ENCODE measurements at places on chromosomes 11 and 22.

GRCh38 chr11:14082338-14082737 is 119.8 kb downstream of the SPON1 start:
- no peak for DNase-seq

GRCh38 chr11:32817181-32817851 is 12.4 kb upstream of the PRRG4 start:
- no peak for DNase-seq

- DNase-seq = no peak
Measured at GRCh38 chr11:93330446-93330984, at the start of gene DEUP1. DEUP1 (plus strand) TSS chr11:93330742; CDS start chr11:93332260, 1,518 bp downstream.

DNA sequence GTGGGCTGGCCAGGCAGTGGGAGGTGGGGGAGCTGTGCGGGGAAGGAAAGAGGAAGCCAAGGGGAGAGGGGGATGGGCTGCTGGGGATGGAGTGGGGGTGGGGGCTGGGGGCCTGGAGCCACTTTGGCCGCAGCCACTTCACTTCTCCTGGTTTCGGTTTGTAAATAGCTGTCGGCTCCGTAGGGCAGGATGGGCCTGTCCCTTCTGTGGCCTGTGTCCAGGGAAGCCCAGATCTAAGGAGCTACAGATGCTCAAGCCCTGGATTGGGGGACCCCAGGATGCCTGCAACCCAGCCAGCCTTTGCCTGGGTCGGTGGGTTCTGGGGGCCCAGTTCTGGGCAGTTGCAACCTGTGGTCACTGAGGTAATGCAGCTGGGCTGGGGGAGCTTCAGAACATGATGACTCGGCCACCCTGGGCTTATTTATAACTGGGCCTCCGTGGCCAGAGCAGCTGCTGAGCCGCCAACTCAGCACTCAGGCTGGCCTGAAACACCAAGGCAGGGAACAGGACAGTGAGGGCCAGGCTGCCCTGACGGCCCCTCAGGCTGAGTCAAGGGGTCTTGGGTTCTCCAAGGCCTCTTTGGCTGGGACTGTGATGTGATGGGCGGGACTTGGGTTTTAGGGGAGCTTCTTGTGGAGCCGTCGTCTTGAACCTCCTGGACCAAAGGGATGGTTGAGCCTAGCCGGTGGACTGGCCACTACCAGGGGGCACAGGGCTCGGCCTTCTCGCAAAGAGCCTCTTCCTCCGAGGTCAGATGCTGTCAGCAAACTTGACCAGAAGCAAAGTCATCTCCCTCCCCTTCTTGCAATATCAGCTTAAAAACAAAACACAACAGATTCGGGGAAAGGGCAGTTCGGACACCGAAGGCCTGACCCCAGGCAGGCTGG is 15.0 kb upstream of the SLC39A13 start:
- no peak for DNase-seq

- DNase-seq = no peak
Measured at GRCh38 chr11:71986131-71986530, 12.6 kb upstream of the IL18BP start.

DNA sequence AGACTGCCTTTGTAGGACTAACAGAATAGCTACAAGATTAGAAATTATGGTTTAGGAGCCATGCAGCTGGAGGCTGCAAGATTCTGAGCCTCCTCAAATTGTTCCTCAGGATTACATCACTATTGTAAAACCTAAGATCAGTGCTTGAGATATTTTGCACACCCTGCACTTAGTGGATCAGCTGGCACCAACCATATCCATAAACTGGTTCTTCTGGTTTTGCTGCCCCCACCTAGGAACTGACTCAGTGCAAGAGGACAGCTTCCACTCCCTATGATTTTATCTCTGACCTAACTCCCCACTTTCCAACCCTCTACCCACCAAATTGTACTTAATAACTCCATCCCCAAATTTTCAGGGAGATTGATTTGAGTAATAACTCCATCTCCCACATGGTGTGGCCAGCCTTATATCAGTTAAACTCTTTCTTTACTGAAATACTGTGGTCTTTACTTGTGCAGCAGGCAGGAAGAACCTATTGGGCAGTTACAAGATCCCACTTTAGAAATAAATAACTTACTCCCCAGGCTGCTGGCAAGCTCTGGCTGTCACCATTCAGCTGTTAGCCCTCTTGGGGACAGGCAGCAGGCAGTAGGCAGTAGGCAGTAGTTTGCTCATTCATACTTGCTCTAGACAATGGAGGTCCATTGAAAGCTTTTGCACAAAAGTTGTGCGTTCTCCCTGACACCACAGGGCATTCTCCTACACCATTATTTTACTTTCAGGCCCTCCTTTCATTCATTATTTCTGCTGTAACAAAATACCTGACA is 119.0 kb downstream of the SLC17A6 start:
- DNase-seq = no peak

DNA sequence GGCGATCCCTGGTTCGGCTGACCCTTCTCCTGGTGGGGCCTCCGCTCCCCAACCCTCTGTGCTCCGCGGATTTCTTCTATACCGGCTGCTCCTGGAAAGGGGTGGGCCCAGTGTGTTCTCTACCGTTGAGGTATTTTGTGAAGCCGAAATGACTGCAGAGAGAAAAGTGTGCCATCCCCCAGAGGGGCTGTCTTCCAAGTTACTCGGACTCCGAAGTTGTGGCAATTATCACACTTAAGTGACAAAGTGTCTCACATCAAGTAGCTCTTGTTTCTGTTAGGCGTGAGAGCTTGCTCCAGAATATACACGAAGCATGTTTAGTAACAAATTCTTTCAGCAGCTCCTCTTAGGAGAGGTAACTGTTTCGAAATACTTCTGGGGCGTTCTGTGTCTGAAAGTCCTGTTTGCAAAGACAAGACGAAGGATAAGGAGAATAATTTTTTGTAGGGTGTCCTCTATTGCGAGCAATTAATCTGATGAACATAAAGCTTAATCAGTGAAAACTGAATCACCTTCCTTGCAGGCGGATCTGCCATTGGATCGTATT is 434 bp downstream of the XPNPEP3 start:
- DNase-seq = no peak

DNA sequence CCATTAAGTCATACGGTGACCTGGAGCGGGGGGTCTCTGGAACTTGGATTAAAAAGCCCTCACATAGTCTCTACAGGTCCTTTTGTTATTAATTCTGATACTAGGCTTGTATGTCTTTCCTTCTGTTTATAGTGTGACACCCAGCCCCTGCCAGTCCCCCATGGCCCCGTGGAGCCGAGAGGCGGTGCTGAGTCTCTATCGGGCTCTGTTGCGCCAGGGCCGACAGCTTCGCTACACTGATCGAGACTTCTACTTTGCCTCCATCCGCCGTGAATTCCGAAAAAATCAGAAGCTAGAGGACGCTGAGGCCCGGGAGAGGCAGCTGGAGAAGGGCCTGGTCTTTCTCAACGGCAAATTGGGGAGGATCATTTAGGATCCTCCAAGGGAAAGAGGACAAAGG is 2.0 kb downstream of the MIEF1 start:
- no peak for DNase-seq

- no peak for DNase-seq
Measured at GRCh38 chr11:43223026-43223425, 88.8 kb upstream of the API5 start.

- no peak for DNase-seq
Measured at GRCh38 chr22:37059876-37060449, 8.4 kb downstream of the KCTD17 start.

GRCh38 chr11:118892514-118892913 is 8.8 kb downstream of the CXCR5 start:
- no peak for DNase-seq

DNA sequence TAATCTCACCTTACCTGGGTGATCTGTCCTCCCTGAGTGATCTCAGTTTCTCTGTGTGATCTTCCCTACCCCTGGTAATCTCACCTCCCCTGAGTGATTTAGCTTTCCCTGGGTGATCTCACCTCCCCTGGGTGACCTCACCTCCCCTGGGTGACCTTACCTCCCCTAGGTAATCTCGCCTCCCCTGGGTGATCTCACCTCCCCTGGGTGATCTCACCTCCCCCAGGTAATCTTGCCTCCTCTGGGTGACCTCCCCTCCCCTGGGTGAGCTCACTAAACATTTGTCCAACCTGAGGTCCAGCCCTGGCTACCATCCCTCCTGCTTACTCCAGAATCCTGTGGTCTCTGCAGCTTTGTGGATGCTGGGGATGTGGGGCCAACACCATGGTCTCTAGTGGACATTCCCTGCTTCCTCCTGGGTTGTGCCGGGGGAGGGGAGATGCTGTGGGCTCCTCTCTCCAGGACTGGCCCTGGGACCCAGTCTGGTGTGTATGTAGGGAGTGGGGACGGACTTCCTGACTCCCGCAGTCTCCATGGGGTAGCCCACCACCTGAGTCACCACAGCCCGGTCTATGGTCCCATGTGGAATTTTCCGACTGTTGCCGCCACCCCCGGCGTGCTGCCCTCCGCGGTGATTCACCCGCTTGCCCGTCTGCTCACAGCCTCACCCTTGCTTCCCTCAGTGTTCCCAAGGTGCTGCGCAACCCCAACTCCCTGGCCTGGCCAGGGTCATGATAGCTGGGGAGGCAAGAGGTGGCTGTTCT is 9.9 kb downstream of the LSP1 start:
- no peak for DNase-seq

- DNase-seq = no peak
Measured at GRCh38 chr11:62104816-62105653, 18.8 kb upstream of the INCENP start.

DNA sequence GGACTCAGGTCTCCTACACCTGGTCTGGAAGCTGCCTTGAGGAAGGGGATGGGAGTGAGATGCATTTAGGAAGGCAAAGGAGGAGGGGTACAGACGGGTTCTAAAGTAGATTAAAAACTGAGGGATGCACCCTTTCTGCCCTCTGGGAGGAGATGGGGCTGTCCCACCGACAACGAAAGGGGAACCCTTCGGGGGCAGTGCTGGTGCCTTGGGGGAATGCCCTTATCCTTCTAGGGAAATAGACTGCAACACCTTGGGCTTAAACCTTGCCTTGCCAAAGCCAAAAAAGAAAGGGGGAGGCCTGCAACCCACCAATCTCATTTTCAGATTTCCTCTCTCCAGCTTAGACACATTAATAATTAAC is 89.8 kb downstream of the PLEKHA7 start:
- no peak for DNase-seq

DNA sequence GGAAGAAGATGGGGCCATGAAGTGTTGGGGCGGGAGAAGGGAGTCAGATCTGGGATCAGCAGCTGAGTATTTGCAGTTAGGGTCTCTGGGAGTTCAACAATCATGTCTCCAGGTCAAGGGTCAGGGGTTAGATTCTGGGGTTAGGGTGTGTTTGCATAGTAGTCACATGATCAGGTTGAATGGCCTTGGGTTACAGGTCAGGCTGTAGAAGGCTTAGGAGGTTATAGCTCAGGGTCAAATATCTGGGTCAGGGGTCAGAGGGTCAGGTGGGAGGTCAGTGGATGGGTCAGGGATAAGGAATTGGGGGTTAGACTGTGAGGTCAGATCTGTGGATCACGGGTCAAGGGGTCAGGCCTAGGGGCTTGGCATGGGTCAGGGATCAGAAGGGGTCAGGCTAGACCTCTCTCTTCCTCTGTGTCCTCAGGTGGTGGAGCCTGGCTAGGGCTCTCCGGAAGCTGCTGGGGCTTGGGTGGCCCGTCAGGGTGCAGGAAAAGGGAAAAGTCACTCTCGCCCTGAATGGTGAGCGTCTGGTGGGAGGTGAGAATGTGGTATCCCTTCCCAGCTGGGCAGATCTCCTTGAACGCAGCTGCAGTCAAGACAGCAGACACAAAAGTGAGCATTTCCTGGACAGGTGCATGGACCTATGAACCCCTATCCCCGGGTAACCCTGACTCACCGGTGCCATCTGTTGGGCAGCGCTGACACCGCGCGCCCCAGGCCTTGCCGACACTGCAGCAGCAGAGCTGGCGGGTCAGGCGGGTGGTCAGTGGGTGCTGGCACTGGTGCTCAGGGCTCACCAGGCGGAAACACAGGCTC is 6.4 kb downstream of the LTBP3 start:
- DNase-seq = peak; percentile 56
